Effector memory CD8-positive, alpha-beta T cell (primary cell): ENCODE measurements at places on chromosomes 2 and 18.

GRCh38 chr2:12929758-12930157 lies 213.0 kb downstream of the TRIB2 start:
- H3K4me3 ChIP-seq = no peak overlapping the region
- peaks cover 10% of the 10 kb centered on the region for H3K4me1 ChIP-seq
- H3K36me3 ChIP-seq = no peaks in the 10 kb centered on the region
- DNase-seq = no peak

GRCh38 chr2:241560883-241561474 lies 2.4 kb downstream of the BOK start:
- H3K4me3 ChIP-seq = no peak overlapping the region
- peaks cover 20% of the 10 kb centered on the region for H3K27me3 ChIP-seq
- H3K4me1 ChIP-seq = peaks cover 5% of the 10 kb centered on the region
- H3K27ac ChIP-seq = no peak overlapping the region
- no peak for DNase-seq

GRCh38 chr2:46875226-46875899 lies 40.2 kb downstream of the MCFD2 start:
- no peak for DNase-seq
- no peaks in the 10 kb centered on the region for H3K4me1 ChIP-seq
- H3K36me3 ChIP-seq = peaks cover 3% of the 10 kb centered on the region
- H3K4me3 ChIP-seq = no peak overlapping the region
- H3K27ac ChIP-seq = no peak overlapping the region

- no peaks in the 10 kb centered on the region for H3K4me1 ChIP-seq
- H3K36me3 ChIP-seq = no peaks in the 10 kb centered on the region
- DNase-seq = no peak
- no peak overlapping the region for H3K27ac ChIP-seq
- peaks cover 12% of the 10 kb centered on the region for H3K27me3 ChIP-seq
Measured at GRCh38 chr2:23602116-23602515, 217.1 kb downstream of the KLHL29 start.

- H3K4me3 ChIP-seq = no peak overlapping the region
- H3K36me3 ChIP-seq = peaks cover 2% of the 10 kb centered on the region
- H3K27ac ChIP-seq = no peak overlapping the region
- no peak for DNase-seq
- no peaks in the 10 kb centered on the region for H3K4me1 ChIP-seq
Measured at GRCh38 chr2:170313347-170313991, 135.5 kb downstream of the MYO3B start.
